Frontal cortex (tissue), 4 donors: ENCODE measurements at places on chromosomes 7 and 10.

GRCh38 chr10:130127364-130128061 is 8.7 kb upstream of the GLRX3 start:
- peak; percentile 76 for DNase-seq

DNA sequence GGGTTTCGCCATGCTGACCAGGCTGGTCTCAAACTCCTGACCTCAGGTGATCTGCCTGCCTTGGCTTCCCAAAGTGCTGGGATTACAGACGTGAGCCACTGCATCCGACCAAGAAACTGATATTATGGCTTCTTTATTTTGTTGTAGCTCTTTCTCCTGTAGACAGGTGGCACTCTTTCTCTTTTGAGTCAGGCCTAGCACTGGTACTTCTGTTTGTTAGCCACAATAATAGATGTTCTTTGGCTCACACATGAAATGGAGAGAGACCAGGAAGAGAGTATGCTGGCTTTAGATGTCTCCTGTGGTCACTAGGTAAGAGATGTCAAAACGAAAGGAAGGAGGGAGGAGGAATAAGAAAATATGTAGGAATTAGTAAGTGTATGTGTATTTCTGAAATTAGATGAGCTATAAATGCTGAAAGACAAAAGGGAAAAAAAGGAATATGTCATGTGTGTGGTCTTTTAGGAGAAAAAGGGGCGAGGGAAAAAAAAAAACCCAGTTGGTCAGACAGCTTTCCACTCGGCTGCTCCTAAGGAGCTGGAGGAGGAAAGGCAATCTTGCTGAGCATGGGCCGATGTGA is 78.7 kb downstream of the CLEC2L start:
- DNase-seq = peak; percentile 43

DNA sequence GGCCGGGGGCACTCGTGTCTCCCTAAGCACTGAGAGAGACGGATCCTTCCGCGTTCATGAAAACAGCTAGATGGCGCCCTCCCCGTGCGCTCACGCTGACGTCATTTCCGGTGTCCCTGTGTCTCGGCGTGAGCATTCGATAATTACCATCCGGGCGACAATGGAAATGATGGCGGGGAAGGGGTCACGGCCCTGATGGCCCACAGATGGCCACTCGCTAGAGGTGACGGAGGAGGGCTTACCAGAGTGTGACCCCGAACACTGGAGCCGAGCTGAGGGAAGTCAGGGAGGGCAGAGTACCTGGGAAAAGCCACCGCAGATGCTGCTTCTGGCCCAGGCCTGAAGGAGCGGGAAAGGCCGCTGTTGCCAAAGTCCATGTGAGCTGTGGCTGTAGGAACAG is 222.9 kb downstream of the TCERG1L start:
- DNase-seq = no peak

GRCh38 chr7:40644454-40645188 is 509.8 kb downstream of the SUGCT start:
- no peak for DNase-seq

GRCh38 chr7:149261316-149261828 is 624 bp upstream of the ZNF783 start:
- DNase-seq = no peak

- peak; percentile 18 for DNase-seq
Measured at GRCh38 chr10:67837541-67838314, at the start of gene DNAJC12. Gene DNAJC12, minus strand, starts transcription at chr10:67838188. Its CDS starts 177 bp downstream, at chr10:67838011.

DNA sequence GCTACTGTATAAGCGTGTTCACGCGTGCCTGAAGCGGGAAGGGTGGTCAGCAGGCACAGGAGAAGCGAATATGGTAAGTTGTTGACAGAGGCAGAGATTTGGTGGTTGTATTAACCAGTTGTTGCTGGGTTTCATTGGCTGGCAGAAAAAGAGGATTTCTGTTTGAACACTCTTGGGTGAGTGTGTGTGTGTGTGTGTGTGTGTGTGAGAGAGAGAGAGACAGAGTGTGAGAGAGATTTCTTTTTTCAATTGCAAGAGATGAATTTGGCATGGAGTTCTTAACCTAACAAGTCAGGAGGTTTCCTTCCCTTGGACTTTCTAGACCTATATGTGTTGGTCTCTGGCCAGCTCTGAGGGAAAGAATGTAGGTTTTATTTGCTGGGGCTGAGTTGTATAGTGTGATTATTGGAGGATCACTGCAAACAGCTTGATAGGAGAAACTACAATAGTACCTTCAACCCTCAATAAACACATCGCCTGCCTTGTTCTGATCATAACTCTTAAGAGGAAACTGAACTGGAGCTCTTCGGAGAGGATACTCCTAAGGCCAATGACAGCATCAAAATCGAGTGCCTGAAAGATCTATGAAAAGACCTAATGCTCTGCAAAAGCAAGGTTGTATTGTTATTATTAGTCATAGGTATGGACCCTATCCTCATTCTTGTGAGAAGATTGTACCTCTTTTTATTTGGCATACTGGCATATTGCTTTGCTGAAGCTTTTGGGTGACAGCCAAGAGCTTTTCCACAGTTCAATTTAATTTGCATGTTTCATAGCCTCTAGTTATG is 1.2 kb downstream of the MCU start:
- DNase-seq = no peak

DNA sequence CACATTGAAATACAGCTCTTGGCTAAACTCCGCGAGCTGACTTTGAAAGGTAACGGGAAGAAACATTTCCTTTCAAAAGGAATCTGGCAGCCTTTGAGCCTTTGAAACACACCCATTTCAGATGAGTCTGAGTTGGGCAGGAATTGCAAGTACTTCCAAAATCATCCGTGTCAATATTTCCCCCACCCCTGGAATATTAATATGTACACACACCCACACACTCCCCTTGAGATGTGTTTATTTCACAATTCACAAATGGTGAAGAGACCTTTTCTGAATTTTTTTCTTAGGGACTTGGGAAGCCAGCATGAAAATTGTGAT is 438.7 kb upstream of the NRP1 start:
- DNase-seq = no peak
